NCI-H69 (cell line): ENCODE measurements at places on chromosomes 7 and 10.

DNA sequence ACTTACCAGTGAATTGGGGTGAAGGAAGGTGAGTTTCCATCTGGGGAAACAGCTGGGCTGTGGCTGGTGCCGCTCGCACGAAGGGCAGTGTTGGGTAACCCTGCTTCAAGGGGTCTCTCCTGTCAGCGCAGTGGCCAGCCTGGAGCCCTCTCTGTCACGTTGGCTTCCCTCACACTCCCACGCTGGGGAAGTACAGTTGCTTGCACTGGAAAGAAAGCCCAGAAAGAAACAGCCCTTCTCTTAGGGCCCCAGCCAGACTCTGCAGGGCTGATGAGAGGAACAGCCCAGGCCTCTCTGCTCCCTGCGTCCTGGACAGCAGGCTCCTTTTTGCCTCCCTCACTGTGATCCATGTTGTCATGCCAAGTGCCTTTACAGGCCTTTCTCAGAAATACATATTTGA, 40.3 kb upstream of the TRIM8 start:
- no peak for DNase-seq

DNA sequence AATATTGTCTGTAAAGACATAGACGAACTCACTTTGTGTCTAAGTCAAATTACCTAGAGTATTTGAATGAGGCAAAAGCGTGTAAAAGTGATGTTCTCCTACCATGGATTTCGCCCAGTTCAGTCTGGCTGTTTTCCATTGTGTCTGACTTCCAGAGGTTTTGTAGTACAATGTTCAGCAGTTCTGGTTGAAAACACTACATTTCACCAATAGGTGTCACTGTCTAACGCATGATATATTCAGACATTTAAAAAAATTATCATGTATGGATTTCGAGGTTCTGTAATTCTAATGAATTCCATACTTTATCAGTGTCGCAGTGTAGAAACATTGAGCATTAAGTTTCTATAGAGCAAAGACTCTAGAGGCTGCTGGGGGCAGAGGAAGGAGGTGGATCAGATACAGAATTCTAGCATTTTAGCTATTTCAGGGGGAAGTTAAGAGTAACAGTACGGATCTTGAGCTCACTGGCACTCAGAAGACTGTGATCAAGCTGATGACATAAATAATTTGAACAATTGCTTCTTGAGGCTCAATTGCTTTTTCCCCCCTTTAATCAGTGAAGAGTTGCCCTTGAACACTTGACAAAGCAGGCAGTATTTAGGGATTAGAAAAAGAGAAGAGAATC, 196.9 kb upstream of the RHOBTB1 start:
- peak; percentile 71 for DNase-seq

DNA sequence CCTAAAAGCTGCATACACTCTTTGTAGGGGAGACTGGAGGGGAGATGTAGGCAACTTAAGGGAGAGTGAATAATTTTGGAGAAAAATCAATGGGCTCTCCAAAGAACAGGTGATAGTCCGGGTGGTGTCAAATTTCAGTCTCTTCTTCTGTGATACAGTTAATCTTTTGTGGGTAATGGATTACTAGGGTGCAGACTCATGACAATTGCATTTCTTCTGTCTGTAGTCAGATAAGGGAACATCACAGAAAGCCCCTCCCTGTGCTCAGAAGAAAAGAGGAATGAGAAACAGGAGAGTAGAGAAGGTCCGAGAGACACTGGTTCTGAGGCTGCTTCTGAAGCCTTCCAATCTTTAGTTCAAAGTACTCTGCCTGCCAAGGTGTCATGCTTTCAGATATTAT, 1140.7 kb upstream of the LRRN3 start:
- peak; percentile 8 for DNase-seq

DNA sequence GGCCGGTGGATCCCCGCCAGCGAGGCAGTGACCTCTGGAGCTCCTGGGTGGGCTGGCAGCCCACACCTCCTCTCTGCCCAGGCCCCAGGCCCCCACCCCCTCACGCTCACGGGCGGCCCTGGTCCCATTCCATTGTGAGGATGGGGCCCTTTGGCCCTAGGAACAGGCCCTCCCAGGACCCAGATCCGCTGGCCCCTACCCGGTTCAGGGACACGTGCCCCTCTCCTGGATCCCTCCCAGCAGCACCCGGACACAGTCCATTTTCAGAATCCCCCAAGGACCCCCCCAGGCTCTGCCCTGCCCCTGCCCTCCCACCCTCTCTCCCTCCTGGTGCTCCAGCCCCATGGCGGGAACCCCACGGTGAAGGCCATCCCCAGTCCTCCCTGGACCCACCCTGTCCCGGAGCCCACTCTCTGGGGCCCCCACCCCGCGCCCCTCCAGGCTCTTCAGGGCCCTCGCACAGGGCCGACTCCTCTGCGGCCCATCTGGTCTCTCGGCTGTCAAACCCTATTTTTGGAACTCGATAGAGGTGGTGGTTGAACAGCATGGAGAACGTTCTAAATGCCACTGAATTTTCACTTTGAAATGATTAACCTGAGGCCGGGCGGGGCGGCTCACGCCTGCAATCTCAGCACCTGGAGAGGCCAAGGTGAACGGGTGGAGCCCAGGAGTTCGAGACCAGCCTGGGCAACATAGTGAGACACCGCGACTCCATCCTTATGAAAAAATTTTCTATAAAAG, 8.1 kb downstream of the ADAP1 start:
- no peak for DNase-seq

DNA sequence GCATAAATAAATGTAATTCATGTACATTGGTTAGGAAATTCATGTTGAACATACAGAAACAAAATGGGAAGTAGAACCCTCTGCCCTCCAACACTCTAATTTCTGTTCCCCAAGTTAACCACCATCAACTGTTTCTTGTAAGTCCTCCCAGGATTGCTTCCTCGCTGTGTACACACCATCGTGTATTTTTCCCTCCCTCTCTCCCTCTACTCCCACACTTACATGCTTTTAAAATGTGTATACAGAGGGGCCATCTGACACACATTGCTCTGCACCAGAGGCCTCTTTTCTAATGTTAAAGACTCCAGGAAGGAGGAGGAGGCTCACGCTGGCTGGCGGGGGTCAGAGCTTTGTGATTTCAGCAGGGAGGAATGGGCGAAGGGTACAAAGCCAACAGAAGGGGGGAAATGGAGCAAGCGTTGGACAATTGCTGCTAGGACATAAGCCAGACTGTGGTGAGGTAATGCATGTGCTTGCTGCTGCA, 1.9 kb upstream of the EPHA1 start:
- DNase-seq = no peak

DNA sequence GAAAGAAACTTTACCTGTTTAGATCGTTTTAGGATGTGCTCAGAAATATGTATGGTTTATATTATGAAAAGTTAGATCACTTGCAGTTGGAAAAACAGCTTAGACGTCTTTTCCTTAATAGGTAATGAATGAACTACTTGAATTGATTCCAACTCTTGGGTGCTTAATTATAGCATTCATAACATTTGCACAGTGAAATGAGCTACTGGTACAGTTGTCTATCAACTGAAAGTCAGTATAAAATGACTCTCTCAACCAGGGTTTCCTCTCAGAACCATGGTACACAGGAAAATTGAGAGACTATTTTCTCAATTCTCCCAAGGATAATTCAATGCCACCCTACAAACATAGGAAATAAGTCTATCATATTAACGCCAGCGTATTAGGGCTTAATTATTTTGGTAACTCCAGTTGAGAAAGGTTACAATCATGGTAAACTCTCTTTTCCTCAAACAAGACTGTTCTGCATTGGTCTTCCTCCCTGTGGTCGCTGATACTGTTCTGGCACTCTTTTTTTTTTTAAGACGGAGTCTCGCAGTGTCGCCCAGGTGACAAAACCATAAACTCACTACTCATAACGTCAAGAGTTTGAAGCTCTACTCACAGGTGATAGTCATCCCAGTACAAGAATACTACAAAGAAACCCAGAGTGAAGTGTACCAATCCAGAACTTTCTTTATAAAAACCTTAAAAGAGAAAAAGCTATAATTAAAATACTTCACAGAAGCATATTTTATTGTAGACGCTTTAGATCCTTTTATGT, 2.0 kb downstream of the ANLN start:
- peak; percentile 78 for DNase-seq

- no peak for DNase-seq
Measured at GRCh38 chr7:90230834-90231233, 14.1 kb upstream of the CFAP69 start.

GRCh38 chr10:80702143-80702542, 164.4 kb downstream of the SH2D4B start:
- DNase-seq = no peak

GRCh38 chr7:105826143-105826542, 50.3 kb downstream of the ATXN7L1 start:
- DNase-seq = no peak

DNA sequence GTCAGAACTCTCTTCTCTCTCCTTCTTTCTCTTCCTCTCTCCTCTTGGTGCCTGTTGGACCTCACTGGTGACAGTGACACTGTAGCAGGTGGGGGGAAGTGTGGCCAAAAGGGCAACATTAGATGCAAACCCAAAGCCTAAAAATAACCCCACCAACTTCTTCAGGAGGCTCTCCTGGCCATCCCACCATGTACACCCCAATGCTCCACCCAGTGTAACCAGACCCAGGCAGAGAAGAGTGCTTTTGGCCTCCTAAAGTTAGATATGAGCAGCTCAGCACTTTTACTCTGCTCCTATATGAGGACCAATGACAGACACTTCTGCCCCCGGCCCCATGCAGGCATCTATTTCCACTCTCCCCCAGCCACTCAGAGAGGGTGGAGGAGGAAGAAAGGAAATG, 5.5 kb downstream of the MYOZ1 start:
- no peak for DNase-seq

DNA sequence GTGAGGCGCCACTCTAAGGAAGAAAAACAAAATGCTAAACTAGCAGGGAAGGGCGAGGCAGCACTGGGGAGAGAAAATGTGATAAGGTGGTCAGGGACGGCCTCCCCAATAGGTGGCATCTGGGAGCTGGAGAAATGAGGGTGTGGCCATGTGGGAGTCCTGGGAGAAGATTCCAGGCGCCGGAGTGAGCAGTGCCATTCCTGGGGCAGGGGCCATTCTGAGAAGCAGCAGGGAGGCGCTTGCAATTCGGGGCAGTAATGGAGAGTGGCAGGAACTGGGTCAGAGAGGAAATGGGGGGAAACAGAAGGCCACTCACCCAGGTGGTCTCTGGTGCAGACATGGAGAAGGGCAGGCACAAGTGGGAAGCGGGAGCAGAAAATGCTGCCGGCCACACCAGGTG, 61.8 kb upstream of the LRRC18 start:
- DNase-seq = peak; percentile 27

- DNase-seq = no peak
Measured at GRCh38 chr10:5640501-5640900, 25.9 kb downstream of the ASB13 start.

DNA sequence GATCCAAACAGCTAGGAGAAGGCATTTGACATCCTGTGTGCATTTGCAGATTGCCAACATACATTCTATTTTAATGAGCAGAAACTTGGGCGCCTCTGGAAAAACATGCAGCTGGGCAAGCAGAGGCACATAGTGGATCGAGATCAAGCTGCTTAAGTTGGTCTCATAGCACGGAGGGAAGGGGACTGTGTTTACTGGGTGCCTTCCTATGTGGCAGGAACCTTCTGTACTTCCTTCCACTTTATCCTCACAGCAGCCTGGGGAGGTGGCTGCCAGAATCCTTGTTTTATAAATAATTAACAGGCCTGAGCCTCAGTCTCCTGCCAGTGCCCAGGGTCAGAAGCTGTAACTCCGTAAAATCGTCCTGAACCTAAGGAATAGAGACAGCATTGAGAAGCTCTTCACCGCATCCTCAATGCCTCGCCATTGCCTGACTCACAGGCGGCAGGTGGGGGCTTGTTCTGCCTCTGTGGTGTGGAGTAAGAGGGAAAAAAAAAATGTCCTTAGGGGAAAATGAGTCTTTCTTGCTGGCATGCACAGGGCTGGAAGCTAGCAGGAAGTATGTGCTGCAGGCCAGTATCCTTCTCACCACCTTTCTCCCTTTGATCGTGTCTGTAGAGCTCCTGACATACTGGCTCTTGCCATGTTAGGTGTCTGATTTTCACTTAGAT, 6.2 kb downstream of the VWA2 start:
- no peak for DNase-seq

GRCh38 chr10:92290076-92290836, 622 bp downstream of the CPEB3 start:
- peak; percentile 87 for DNase-seq

DNA sequence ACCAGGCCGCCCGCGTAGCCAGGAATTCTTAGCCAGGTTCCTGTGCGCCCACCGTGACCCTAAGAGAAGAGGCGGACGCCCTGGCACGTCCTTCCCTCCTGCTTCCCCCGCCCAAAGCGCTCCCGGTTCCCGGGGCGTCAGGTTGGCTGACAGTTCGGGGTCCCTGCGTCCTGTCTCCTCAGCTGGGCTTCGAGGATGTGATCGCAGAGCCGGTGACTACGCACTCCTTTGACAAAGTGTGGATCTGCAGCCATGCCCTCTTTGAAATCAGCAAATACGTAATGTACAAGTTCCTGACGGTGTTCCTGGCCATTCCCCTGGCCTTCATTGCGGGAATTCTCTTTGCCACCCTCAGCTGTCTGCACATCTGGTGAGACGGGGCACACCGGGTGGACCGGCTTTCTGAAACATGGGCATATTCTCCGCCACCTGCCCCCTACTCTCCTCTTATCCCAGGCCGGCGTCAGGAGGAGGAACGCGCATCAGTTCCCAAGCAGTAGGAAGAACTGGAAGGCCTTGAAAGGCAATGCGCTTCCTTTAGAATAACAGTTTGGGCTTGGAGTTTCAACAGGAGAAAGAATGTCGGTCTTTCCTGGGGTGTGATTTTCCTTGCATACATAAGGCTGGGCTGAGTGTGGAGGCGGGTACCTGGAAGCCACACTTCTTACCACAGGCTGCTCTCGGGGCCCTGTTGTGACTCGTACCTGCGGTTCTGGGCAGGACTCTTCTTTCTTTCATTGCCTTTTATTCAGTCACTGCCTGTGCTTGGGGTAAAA, 728 bp downstream of the CAV2 start:
- peak; percentile 38 for DNase-seq

GRCh38 chr10:133257489-133258065, 19.1 kb downstream of the ADAM8 start:
- peak; percentile 52 for DNase-seq

DNA sequence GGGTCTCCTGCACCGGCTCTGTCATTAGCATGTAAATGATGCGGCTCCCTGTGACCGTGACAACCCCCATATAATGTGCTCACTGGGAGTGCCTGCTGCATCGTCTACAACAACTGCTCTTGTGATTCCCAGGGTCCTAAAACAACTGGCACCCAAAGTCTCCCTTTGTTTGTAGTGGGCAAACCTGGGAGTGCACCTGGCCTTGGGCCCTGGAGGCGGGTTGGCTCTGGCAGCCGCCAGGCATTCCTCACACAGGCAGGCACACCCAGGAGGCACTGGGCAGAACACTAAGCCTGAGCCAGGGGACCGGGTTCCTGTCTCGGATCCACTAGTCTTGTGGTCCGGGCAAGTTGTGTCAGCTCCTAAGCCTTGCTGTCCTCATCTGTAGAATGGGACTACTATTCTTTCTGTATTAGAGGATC, 115.5 kb upstream of the GPR26 start:
- no peak for DNase-seq
